Activated T-cell treated with anti-CD3 and anti-CD28 coated beads, Interleukin-2, amount 50 U/mL, for 72 hours (primary cell): ENCODE measurements at places on chromosomes 1 and 21. TPM values are rescaled to one million over a fixed set of nuclear protein-coding genes. Genes with fewer than 3 reads are reported as not detected.

DNA sequence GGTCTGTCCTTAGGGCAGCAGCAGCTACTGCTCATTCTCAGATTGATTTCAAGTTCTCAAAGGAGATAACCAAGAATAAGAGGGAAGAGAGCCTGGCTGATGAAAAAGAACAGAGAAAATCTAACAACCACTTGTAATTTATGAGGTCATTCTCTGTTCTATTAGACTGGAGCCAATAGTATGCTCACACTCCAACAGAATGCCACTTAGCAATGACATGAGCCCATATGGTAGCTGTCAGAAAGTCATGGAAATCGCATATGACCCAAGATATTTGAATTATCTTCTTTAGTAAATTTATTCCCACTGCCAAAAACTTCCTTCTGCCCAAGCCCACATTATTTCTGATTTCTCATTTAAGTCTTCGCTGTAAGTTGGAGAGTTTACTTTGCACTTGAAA lies 53.7 kb upstream of the PLA2G4A start:
- no peak for DNase-seq

DNA sequence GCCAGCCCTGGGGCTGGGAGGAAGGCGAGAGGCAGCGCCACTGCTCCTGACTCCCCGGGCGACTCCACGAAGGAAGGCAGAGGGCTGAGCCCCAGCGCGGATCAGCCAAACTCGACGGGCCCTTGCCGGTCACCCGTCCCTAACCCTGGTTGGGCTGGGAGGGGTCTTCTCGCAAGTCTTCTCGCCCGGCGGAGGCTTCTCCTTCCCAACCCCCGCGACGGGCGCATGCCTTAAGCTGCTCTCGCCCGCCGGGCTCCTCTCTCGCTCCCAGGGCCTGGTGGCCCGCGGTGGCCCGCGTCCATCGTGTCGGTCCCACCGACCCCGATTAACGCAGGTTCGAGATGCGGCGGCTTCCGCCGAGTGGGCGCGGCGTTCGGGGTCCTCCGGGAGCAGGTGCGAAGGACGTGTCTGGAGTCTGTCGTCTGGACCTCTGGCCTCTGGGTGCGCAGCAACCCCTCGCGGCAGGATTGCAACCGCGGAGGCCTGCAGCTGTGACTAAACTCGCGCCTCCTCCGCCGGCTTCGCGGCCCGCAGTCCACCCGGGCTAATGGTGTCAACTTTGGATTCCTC lies 29.0 kb upstream of the PPM1J start:
- DNase-seq = peak; percentile 6

DNA sequence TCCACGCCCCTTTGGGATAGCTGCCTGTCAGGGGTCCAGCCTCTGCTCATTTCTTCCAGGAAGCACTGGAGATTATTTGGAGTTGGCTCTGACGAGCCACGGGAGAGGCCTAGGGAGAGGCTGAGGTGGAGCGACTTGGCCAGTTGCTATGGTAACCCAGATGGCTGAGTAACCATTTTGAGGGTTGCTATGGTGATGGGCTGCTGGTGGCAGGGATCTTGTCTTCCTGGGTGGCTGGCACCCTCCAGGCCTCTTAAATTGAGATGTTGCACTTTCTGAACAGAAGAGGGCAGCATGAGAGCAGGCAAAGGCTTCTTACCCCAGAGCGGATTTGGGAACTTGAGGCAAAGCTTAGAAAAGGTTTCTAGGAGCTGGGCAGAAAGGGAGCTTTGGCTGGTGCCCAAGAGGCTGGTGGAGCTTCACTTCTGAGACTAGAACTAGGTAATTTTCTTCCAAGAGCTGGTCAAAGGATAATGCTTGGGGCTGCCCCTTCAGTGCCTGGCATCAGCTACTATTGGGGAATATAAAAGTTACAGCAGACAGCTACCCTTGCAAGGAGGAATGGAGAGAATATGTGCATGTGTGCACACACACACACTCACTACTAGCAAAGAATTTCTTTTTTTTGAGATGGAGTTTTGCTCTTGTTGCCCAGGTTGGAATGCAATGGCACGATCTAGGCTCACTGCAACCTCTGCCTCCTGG lies 72.5 kb downstream of the NDUFS5 start:
- DNase-seq = peak; percentile 62

GRCh38 chr1:214506972-214507431 lies 44.4 kb downstream of the PTPN14 start:
- no peak for DNase-seq

The CELA2A gene
- not detected for total RNA-seq

DNA sequence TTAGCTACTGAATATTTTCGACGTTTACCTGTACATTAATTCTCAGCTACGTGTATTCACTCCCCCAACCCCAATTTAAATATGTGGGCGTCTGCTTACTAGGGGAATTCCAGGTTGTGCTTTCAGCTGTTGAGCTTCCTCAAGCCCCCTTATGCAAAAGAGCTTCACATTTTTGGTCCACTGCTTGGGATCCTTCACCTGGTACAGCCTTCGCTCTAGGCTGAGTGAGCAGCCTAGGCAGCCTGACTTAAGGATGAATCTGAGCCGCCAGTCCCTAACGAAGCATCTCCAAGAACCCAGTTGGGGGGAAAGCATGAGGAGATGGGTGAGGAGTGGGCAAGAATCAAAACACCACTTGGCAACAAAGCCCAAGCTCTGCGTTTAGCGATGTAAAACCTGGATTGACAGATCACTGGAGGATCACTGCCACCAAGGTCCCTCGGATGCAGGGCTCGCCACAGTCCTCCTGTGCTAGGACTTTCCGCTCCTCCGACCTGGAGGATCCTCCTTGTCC lies 674 bp downstream of the BCL10 start:
- DNase-seq = no peak

DNA sequence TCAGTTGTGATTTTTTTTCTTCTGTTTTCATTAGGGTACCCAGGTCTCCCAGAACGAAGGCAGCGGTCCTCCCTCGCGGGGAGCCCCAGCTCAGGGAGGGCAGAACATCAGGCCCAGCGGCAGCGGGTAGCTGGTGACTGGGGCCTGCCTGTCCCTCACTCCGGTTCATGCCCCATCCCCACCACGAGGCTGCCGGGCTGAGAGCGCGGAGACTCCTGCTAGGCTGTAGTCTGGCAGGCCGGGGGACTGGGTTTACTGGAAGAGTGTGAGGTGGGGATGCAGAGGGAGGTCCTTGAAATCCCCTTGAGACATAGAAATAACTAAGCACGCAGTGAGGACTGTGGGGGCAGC lies 10.5 kb downstream of the BRINP2 start:
- DNase-seq = no peak

DNA sequence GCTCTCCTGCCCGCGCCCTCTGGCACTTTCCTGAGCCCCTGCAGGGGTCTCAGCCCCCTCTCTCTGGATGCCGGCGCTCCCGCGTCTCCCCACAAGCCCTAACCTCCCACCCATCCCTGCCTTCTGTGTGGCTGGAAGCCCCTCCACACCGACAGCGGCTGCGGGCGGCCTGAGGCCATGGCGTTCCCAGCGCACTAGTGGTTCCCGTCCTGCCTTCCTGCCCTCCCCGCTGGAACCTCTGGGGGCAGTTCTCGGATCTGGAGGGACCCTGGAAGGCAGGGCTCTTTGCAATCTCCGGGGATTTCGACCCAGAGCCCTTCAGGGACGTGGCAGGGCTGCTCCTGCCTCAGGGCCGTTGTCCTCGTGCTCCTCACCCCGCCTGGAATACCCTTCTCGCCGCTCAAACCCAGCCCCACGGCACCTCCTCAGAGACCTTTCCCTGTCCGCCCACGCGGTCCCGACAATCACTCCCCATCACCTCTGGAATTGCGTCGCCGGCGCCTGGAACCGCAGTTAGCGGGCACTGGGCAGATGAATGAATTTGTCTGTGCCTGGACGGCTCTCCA lies 493 bp upstream of the ESPN start:
- no peak for DNase-seq

DNA sequence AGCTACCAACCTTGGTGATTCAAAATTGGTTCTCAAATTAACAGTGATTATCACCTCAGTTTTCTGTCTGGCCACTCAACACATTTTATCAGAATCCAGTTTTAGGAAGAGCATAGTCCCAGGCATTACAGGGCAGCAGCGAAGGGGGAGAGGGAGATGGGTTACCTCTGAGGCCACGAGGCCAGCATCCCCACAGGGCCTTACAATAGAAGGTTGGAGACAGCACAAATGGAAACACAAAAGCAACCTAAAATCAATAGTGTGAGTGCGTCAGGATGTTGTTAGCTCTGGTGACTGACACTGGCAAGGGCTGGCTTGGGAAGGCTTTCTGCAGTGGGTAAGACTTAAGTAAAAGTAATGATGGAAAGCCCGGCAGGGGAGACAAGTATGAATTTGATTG lies 79.5 kb downstream of the JAK1 start:
- DNase-seq = no peak

GRCh38 chr1:182303778-182304177 lies 87.8 kb downstream of the GLUL start:
- no peak for DNase-seq

The TSEN15 gene
- 82.3 TPM for total RNA-seq

The SPRR1B gene
- not detected for total RNA-seq

The RNU1-1 gene
- total RNA-seq = 1,100 TPM

GRCh38 chr1:217017165-217017564 lies 293.9 kb upstream of the ESRRG start:
- DNase-seq = no peak

GRCh38 chr1:205026181-205026580 lies 16.8 kb upstream of the CNTN2 start:
- no peak for DNase-seq

DNA sequence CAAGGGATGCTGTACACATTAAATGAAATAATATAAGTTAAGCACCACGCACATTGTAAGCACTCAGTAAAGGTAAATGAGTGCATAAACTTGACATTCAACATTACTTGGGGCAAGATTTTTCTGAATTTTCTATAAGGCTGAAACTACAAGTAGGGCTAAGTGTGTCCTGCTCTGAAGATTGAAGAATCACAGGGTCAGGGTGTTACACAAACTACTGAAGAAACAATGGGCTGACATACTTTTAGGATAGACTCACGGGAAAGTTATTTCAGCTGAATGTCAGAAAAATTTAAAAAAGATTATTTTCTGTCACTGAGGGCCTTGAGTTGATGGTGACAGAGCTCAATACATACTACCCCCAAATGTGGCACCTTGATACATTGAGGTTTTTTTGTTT lies 644.2 kb upstream of the PLXNA2 start:
- no peak for DNase-seq

- no peak for DNase-seq
These were observed 2.2 kb upstream of the SPRR4 start for GRCh38 chr1:152968248-152968647.

DNA sequence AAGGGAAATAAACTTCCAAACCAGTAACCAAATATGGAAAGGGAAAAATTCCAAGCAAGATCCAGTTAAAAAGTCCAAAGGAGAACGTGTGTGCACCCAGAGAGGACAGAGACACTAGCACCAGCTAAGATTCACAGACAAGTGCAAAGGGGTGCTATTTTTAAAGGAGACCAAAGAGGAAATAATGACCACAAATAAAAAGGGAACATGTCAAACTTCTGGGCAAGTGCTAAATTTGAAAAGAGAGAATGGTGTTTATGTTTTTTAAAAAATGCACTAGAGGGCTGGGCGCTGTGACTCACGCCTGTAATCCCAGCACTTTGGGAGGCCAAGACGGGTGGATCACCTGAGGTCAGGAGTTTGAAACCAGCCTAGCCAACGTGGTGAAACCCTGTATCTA lies 8.6 kb downstream of the JAM2 start:
- no peak for DNase-seq

GRCh38 chr1:89179343-89179742 lies 3.5 kb upstream of the GBP7 start:
- no peak for DNase-seq

The LCE1A gene
- total RNA-seq = not detected

DNA sequence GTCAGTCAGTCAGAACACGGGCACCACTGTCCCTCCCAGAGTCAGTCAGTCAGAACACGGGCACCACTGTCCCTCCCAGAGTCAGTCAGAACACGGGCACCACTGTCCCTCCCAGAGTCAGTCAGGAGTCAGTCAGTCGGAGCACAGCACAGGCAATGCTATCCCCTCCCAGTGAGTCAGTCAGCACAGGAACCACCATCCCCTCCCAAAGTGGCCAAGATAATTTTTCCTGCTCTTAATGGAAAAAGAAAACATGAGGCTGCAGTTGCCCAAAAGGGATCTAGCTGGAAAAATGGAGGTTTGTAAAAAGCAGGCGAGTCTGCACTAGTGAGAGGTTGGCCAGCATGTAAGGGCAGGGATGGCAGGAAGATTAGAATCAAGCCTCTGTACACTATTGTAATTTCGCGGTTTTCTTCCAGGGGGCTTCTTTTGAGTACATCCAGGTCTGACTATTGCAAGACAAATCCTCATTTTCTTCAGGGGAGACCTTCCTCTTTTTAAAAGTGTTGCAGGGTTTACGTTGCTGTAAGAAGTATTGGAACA lies 213.8 kb downstream of the SIPA1L2 start:
- DNase-seq = no peak

GRCh38 chr1:185570962-185571361 lies 163.2 kb upstream of the HMCN1 start:
- DNase-seq = no peak

DNA sequence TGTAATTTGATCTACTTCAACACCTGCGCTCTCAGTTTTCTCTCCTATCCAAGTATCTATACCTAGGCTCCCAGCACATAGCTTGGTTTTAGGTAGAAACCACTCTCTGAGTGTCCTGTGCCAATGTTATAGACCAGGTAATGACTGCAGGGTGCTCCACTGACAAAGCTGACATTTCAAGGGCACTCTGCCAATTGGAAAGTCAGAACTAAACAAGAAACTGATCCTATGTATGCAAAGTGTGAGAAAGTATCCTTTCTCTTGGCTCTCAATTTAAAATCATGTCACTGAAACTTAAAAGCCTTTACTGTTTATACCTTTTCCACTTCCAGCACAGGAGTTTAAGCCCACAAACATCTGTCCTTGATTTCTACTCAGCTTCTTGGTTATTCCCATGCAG lies 45.0 kb upstream of the AIM2 start:
- peak; percentile 27 for DNase-seq

- no peak for DNase-seq
These were observed 111.9 kb downstream of the ZBTB18 start for GRCh38 chr1:244162786-244163530.

DNA sequence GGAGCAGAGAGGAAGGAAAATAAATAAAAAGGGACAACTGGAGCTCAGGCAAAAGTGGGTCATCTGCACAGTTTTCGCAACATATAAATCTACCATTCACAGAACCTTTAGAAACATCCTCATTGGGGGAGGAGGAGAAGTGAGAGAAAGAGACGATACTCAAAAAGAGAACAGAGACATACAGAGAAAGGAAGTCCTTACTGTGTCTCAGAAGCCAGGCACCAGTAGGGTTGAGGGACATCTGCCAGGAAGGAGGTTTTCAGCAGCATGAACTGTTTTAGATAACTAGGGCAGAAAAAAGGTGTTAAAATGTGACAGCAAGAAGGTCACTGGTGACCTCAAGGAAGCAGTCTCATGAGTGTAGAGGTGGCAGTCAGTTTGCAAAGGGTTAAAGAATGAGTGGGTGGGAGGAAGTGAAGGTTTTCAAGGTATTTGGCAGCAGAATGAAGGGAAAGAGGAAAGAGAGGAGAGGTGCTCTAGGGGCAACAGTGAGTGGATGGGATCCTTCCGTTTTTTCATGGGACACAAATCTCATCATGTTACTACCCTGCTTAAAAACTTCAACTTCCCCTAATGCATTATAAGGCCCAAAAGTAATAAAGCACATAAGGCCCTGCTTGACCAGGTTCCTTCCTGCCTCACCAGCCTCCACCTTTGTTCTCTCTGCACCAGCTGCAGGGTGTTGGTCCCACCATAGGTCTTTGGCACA lies 9.5 kb downstream of the JAK1 start:
- DNase-seq = peak; percentile 64

The DCLRE1B gene
- total RNA-seq = 13.8 TPM

The UBIAD1 gene
- total RNA-seq = 32.9 TPM
